ENCODE measurements at places on chromosomes 1 and 21.

DNA sequence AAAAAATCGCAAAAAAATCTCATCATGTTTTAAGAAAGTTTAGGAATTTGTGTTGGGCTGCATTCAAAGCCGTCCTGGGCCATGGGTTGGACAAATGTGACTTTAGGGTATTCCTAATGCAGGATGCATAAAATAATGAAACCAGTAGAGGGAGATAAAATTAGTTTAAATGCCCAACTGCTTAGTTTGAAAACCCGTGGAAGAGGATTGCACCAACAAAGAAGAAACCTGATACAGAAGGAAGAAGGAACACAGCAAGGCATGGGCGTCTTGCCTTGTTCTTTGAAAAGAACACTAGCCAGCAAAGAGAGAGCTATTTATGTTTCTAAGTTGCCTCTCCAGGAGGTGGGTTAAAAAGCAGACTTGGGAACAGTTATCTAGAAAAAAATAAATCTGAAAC, 37.9 kb downstream of the WDR3 start:
- no peak for DNase-seq

- no peak for DNase-seq
Measured at GRCh38 chr1:170806961-170807360, 128.4 kb upstream of the MROH9 start.

DNA sequence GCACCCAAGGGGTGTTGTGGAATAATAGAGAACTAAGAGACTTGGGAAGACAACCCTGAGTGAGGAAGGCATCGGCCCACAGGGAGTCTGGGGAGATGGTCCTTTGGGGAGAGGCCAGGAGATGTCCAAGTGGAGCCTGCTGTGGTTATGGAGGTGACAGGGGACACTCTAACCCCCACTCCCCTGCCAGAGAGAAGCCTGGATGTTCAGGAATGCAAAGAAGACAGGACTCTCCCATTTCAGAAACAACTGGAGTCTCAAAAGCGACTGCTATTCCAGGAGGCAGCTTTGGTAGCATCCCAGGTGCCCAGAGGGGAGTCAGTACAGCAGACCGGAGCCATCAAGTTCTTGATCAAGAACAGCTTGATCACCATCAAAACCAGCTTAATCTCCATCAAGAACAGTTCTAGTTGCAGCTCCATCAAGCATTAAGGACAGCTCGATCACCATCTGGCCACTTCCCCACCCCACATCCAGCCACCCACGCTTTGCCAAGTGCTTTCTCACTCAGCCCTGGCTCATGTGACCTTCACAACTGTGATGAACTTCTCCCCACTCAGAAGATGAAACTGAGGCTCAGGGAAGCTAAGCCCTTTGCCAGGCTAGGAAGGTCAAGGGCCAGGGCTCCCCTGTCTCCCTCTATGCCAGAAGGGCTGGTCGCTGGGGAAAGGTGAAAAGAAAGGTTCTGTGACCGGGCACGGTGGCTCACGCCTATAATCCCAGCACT, 743 bp downstream of the CD52 start:
- no peak for DNase-seq

GRCh38 chr1:35575416-35575958, 2.4 kb downstream of the TFAP2E start:
- DNase-seq, result no peak

DNA sequence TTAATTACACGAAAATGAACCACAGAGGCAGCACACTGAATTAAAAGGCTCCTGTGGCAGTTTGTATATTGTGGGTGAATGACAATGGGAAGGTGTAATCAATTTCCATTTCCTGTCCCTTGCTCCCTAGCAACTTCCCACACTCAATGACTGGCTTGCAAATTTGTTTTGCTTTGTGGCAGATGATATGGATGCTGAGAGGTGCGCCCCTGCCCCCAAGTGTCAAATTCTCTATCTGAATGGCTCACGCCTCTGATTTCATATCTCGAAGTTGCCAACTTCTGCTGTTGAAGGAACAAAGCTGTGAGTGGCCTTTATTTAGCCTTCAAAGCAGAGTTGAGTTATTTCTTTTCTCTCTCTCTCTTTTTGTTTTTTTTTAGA, 86.0 kb downstream of the FOXD2 start:
- no peak for DNase-seq

DNA sequence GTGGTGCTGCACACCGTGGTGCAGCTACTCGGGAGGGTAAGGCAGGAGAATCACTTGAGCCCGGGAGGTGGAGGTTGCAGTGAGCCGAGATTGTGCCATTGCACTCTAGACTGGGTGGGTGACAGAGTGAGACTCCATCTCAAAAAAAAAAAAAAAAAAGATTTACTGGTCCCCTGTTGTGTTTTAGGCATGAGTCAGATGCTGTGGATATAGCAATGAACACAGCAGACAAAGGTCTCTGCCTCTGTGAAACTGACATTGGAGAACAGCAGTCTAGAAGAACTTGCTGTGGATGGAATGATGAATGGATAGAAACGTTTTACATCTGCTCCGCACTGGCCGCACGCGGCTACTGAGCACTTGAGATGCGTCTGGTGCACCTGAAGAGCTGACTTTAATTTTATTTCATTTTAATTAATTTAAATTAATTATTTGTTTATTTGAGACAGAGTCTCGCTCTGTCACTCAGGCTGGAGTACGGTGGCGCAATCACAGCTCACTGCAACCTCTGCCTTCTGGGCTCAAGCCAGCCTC, 24.5 kb upstream of the EPHA2 start:
- no peak for DNase-seq

- no peak for DNase-seq
Measured at GRCh38 chr1:119829625-119830024, 18.4 kb upstream of the REG4 start.

Data from prostate gland (tissue), 2 donors.